ENCODE measurements at places on chromosomes 1 and 21.

DNA sequence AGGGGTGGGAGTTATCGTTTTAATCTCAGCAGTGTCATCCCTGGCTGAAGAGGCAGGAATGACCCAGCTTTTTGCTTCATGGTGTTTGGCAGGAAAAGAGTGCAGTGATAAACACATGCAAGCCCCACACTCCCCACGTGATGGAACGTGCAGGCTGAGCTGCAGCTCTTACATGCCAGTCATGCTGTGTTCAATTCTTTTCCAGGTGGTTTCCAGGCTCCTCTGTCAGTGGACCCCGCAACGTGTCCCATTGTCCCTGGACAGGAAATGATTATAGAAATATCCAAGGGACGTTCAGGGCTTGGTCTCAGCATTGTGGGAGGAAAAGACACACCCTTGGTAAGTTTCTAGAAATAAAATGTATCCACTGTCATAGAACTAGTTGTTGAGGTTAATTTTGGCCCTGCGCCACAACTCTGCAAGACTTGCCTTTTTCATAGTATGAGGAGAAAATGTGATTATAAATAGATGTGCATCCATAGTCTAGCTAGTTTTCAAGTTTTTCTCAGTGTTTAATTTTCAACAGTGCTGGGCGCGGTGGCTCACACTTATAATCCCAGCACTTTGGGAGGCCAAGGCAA is 110.2 kb upstream of the L1TD1 start:
- no peak for DNase-seq

DNA sequence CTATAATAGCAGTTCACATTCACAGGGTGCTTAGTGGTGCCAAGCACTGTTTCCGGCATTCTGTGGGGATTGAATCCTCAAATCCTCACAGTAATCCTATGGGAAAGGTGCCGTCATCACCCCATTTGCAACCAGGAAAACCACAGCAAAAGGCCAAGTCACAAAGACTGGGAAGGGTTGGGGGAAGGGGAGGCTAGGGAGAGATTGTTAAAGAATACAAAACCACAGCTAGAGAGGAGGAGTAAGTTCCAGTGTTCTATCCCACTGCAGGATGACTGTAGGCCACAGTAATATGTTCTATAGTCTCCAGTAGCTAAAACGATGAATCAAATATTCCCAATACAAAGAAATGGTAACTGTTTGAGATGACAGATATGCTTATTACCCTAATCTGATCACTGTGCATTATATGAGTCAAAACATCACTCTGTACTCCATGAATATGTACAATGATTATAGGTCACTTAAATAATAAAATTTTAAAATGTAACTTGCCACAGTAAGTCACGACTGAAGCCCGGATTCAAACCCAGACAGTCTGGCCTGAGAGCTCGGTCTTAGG is 256.8 kb downstream of the TOMM20 start:
- no peak for DNase-seq

DNA sequence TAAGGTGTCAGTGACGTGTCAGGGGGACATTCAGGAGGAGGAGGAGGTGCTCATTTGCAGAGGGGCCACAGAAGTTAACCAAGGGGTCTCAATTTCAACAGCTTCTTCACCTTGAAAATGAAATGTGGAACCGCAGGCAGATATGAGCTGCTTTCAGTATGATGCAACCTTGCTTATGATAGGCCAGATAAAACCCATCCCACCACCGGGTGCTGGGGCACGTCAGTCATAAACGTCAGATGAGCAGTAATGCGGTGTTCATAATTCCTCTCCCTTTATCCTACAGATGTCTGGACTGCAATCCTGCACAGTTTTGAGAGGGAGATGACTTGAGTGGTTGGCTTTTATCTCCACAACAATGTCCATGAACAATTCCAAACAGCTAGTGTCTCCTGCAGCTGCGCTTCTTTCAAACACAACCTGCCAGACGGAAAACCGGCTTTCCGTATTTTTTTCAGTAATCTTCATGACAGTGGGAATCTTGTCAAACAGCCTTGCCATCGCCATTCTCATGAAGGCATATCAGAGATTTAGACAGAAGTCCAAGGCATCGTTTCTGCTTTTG is 1.7 kb downstream of the PTGFR start:
- no peak for DNase-seq

GRCh38 chr1:46804027-46804889 is 5.4 kb downstream of the CYP4B1 start:
- DNase-seq, result no peak

GRCh38 chr1:10910681-10911489 is 101.6 kb upstream of the TARDBP start:
- DNase-seq, result no peak

GRCh38 chr1:66438501-66438900 is 95.5 kb upstream of the SGIP1 start:
- no peak for DNase-seq

Data from KBM-7 (cell line).